ENCODE measurements at places on chromosomes 6 and 20.
A peak's percentile ranks its signal among the peaks of the same experiment; 100 is the strongest.

DNA sequence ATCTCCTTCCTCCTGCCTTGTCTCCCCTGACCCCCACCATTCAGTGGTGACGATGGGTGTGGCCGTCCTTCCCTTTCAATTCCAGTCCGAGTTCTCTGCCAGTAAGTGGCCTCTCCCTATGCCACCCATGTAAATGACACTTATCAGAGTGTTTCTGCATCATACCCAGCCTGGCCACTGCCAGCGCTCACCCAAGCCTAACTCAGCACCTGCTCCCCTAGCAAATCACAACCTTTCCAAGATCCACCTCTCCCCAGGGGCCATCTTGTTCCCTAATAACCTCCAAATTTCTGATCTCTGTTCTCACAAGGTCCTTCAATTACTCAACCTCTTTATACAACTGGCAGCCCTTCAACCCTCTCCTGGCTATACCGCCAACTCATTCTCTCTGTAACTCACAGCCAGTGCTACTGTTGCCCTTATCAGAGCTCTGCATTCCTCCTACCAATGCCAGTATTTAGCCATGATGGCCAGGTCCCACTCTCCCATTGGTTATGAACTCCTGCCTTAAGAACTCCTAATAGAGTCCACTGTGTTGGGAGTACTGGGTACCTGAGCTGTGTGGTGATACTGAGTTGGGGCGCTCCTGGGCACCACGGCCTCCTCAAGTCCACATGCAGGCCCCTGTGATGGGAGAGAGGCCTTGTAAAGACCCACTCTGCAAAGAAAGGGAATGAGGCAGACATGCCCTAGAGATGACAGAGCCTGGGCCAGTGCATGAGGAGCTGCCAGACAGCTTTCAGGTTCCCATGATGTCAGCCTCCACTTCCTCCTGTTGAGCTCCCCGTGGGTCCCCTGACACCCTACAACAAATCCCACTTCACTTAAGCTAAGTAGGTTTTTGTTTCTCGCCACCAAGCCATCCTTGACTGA lies 187.4 kb upstream of the RREB1 start:
- DNase-seq, result no peak

GRCh38 chr6:81465859-81466258 lies 286.6 kb downstream of the TENT5A start:
- DNase-seq, result peak; percentile 24

DNA sequence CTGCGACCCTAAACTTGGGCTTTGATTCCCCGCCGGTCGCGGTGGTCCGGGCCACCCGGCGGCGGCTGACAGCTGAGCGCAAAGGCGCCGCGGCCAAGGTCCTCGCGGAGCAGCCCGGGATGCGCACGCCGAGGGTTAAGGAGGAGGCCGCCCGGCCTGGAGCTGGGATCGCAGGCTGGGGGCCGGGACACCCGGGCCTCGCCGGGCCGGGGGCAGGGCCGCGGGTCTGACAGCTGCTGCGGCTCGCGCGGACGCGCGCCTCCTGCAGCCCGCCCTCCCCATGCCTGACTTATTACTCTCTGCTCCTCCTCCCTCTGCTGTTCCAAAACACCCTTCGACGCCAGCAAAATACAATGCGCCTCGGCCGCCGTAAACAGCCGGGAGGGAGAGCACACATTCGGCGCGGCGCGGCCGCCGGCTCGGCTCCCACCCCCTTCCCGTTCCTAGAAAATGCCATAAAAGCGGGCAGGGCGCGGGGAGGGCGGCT lies 746 bp downstream of the BACH2 start:
- DNase-seq, result peak; percentile 68

DNA sequence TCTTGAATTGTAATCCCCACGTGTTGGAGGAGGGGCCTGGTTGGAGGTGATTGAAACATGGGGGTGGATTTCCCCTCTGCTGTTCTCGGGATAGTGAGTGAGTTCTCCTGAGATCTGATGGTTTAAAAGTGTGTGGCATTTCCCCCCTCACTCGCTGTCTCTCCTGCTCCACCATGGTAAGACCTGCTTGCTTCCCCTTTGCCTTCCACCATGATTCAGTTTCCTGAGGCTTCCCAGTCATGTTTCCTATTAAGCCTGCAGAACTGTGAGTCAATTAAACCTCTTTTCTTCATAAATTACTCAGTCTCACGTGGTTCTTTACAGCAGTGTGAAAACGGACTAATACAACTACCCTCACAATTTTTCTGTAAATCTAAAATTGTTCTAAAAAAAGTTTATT lies 26.8 kb upstream of the FAM184A start:
- no peak for DNase-seq

DNA sequence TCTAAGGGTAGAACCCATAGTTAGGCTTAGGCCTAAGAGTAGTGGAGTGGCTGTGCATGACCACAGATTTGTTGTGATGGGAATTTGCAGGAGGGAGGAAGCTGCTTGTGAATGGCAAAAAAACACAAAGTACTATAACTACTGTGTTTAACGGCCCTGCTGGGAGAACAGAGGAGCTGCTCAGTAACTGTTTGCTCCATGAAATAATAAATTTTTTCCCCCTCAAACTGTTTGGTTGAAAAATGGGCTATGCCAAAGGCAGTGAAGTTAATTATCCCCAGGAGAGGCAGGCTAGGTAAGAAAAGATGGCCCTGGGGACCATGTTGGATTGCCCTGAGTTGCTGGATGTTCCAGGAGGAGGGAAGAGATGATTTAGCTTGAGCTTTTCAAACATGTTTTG lies 256.5 kb upstream of the PRND start:
- DNase-seq, result no peak

DNA sequence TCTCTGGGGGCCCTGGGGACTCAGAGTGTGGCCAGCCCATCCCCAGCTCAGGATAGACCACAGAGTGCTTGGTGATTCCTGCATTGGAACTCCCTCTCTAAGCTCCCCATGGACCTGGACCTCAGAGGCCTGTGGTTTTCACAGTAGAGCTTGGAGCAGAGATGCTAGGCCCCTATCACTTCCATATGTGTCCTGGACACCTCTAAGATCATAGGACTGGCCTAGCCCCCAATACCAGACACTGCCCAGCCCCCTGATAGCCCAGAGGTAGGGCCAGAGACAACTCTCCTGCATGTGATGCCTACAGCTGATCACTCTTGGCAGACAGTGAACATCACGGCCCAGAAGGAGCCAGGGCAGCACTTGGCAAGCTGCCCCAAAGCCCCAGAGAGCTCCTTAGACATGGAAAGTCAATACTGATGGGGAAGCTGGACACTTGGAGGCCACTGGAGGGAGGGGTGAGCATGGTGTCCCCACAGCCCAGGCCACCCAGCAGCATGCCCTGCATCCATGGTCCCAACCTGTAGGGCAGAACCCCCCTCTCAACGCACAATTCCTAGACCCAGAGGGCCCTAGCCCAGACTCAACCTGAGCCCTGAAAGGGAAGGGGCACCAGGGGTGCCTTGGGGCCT lies 27.1 kb downstream of the UBD start:
- no peak for DNase-seq

DNA sequence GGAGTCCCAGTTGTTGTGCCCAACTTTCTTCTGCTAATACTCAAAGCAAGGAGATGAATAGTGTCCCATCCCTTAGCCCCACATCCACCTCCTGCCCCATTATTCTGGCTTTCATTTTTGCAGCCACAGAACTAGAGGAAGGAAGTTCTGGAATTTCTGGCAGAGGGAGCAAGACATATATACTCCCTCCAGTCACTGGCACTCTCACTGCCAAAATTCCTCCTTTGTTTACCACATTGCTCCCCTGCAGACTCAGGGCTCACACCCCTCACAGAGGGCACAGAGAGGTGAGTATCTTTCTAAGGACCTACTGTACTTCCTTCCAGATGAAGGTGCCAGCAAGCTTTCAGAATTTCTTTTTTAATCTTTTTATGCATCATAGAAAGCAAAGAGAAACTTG lies 168.0 kb upstream of the ID4 start:
- DNase-seq, result no peak

DNA sequence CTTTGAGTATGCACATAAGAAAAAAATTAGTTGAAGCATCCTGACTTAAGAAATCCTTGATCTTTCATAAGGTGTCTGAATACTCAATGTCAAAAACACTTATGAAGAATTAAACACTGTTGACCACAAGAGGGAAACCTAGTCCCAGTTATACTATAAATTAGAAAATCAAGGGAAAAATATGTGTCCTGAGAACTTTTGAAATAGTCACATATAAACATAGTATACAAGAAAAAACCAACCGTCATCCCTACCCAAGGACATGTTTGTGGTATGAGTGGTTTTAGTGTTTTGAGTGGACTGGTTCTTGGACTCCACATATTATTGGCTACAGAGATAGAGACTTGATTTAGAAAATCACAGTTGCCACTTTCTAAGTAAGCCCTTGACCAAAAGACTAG lies 7.6 kb upstream of the HLA-DRA start:
- peak; percentile 30 for DNase-seq

DNA sequence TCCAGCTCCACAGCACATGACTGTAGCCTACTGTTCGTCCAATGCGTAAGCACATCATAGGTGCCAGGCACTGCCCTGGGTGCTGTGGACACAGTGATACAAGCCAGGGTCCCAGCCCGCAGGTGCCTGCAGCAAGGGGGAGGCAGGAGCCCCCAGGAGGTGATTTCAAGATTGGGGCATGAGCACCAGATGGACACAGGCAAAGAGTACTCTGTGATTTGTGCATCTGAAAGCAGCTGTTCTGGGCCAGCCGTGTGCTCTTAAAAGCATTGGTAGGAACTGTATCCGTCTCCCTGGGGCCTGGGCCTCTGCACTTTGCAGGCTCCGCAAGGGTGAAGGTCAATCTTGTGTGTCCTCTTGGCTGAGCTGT lies 149.8 kb downstream of the SYCP2 start:
- DNase-seq, result no peak

DNA sequence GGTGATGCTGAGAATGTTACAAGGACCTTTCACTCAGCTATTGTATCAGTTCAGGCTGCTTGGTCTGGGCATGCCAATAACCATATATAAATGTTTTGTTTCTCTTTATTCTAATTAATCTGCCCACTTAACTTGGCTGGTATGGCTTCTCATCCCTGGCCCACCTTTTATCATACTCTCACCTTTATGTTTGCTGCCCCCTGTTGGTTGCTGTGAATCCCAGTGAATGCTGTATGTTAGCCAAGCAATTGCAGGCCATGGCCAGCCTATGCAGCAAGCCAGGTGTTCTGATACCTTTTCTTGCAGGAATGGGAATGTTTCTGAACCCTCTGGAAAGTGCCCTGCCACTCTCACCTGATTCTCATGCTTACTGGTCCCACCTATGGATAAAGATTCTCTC lies 54.6 kb downstream of the PCSK2 start:
- DNase-seq, result peak; percentile 19

DNA sequence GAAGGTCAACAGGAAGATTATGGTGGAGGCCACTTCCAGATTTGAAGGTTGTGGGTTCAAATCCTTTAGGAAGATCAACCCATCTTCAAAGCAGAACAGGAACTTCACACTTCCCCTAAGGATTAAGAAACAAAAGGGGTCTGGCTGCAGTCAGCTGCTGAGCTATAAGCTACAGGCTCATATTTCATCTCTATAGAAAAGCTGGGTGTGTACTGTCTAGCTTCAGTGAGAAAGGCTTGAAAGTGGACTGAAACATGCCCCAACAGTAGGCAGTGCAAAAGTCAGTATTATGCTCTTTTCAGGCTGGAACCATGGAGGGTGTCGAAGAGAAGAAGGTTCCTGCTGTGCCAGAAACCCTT lies 60.1 kb upstream of the SPDEF start:
- DNase-seq, result no peak

DNA sequence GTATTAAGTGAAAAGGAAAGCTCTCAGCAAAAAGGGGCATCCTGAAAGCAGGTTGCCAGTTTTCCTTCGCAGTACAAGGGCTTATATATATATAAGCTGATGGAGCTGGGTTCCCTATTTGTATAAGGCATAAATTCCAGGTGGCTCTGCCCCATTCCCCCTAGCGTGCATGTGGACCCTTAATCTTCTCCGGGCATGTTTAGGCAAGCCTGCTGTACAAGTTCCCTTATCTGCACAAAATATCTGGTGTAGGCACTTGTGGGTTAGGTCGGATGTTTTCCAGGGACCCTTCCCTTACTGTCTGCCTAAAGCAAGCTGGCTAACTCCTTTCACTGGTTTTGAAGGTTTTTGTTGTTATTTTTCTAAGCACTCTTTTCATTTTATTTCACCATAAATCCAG lies 140.7 kb downstream of the FUT9 start:
- DNase-seq, result no peak
